ENCODE measurements at places on chromosomes 2 and 18.

- no peak for DNase-seq
These were observed 64.3 kb downstream of the TET3 start for GRCh38 chr2:74048843-74049519.

DNA sequence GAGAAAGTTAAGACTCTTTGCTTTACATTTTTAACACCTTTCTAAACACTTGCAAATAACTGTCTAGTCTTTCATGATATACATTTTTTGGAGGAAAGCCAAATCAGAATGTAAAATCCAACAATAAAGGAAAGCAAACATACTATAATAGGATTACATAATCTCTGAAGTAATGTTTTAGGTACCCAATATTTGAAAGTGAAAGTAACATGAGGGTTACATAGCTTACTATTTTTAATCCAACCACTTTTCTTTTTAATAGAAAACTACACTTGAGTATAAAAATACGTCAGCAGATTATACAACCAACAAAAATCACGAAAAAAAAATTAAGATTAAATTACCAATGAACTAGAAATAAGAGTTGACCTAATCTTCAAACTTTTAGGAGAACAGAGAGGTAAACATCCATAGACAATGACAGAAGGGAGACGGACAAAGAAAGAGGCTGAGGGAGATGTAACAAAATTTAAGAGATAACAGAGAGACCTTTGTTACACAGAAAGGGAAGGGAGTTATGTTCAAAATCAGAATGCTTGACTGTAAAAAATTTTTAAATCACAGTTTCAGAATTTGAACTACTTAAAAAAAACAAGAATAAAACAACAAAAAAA, 150.0 kb downstream of the IKZF2 start:
- DNase-seq = no peak

GRCh38 chr2:206515580-206515979, 72.2 kb downstream of the ADAM23 start:
- no peak for DNase-seq

DNA sequence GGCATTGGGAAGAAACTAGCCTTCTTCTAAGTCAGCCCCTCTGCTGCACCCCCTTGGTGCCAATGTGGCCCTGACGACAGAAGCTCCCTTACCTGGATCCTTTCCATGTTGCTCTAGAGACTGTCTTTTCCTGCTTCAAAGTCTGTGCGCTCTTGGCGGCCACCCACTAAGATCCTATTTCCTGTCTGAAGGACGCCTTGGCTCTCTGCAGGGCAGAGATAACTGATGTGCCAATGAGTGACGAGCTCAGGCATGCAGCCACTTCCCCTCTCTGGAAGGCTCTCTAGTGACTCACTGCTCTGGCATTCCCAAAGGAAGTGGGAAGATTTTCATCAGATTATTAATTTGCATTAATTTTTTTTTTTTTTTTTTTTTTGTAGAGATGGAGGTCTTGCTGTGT, 273.5 kb downstream of the CDH20 start:
- DNase-seq = peak; percentile 85

- DNase-seq = no peak
These were observed 128.3 kb upstream of the HS6ST1 start for GRCh38 chr2:128446874-128447537.

DNA sequence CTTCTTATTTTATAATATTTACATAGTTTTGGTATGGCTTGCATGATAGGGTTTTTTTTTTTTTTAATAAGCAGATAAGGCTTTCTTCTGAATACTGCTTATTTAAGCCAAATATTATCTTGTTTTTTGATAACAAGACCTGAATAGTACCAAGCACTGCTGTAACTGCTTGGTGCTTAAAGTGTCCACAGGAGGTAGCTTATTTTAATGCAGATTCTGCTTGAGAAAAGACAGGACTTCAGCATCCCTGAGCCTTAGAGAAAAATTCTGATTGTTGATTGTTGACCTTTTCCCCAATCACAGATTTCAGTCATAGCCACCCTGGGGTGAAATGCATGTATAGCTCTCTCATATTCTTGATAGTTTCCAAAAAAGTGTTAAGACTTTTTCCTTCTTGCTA, 336.4 kb downstream of the CTNNA2 start:
- DNase-seq = no peak

DNA sequence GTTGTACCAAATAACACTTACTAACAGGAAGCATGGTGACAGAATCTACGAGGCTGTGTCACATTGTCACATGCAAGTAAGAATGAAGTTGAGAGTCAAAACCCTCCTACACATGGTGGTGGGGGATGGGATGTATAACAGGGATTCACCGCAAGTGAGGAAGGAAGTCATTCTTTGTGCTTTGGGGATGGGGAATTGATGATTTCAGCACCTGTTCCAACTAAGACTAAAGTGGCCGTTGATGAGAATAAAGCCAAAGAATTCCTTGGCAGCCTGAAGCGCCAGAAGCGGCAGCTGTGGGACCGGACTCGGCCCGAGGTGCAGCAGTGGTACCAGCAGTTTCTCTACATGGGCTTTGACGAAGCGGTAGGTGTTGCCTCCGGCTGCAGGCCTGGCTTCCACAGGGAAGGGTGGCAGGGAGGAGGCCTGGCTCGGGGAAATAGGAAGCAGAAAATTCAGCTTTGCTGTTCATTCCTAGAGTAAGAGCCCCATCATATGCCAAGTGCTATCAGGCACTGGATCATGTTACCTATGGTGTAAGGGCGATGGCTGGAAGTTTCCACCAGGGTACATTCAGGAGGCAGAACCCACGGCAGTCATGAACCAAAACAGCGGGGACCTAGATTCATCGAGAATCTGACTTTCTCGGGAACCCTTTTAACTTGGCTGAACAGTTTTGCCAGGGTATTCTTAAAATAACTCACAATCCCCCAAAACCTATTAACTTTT, 120.3 kb downstream of the UXS1 start:
- DNase-seq = no peak

DNA sequence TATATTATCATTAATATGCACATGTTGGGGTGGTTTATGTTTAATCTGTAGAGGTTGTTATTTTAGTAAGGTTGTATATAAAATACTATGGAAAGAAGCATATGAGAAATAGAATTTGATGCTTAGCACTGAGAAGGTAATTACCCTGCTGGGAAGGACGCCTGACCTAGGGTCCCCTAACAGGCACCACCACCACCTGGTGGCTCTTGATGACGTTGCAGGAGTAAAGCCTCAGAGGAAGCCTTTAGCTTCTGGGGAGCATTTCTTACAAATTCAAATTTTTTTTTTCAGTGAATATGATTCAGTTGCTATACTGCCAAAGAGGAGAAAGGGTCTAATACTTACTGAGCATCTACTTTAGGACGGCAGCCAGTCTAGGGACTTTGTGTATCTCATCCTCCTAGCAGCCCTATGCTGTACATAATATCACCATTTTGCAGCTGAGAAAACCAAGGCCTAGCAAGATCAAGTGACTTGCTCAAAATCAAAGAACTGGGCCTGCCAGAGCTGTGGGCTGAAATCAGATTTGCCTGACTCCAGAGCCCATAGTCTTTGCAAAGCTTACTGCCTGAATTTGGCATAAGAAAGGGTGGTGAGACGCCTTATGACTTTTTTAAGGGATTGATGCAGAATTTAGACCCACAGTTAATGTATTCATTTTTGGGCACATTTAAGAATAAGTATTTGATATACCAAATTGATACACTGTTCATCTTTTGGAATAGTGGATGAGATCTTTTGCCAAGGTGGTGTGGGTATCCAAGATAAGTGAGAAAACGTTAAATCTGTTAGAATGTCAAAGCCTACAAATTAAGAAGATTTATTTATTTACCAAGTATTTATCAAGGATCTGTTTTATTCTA, 78.8 kb upstream of the GAREM1 start:
- peak; percentile 23 for DNase-seq

GRCh38 chr2:56034258-56034657, 110.7 kb upstream of the EFEMP1 start:
- no peak for DNase-seq

GRCh38 chr18:45976974-45977373, 9.8 kb upstream of the EPG5 start:
- no peak for DNase-seq

DNA sequence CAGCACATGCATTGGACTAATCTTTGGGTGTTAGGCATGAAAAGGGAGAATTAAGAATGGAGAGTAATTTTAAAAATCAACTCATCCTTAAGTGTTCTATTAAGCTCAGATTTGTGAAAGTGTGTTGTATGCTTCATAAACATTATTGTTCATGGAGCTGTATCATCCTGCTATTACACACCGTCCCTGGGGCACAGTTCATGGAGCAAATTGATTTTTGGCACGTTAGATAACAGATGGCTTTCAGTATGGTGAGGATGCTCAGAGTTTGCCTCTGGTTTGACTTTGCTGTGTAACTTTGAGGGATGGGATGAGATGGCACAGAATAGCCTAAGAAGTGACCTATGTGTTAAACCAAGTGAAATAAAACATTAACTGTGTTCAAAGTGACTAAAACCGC, 97.1 kb downstream of the MGAT5 start:
- DNase-seq = no peak

DNA sequence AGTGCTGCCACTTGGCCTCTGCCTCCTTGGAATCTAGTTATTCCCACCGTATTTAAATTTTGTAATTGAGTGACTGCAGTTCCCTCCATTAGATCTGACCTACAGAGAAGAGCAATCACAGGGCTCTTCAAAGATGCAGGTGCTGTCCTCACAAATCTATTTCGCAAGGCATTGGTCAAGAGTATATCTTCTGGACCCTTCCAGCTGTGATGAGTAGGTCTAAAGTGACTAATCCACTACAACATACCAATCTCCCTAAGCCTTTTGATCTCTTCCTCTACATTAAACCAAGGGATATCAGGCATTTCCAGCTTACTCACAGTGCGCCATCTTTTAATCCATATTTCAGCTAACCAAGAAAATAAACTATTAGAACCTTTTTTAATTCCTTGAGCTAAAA, 65.1 kb upstream of the COL3A1 start:
- no peak for DNase-seq

DNA sequence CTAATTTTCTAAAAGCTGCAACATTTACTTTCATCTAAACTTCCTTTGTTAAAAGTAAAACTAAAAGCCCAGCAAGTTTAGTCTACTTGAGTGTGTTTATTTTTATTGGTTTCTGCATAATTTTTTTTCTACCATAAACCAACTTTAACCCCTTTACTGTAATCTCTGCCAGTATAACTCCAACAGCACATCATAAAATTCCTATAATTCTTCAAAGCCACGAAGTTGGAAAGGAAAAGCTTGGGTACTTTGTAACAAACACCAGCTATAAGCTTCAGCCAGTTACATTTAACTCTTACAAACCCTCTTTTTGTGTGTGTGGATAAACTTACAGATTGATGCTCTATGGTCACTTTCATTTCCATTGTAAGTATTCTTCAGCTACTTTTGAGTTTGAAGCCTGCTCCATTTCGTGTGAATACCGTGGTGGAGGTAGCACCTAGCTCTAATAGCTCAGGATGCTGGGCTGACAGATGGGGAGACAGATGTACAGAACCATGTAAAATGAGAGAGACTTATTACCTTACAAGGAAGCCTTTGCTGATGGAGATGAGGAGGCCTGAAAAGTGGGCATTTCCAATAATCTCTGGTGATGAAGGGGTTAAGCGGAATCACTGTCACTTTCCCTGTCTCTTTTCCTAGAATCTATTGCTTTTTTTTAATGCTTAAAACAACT, 42.5 kb downstream of the ZEB2 start:
- no peak for DNase-seq

- no peak for DNase-seq
These were observed 1666.1 kb upstream of the DDX18 start for GRCh38 chr2:116148361-116148760.

DNA sequence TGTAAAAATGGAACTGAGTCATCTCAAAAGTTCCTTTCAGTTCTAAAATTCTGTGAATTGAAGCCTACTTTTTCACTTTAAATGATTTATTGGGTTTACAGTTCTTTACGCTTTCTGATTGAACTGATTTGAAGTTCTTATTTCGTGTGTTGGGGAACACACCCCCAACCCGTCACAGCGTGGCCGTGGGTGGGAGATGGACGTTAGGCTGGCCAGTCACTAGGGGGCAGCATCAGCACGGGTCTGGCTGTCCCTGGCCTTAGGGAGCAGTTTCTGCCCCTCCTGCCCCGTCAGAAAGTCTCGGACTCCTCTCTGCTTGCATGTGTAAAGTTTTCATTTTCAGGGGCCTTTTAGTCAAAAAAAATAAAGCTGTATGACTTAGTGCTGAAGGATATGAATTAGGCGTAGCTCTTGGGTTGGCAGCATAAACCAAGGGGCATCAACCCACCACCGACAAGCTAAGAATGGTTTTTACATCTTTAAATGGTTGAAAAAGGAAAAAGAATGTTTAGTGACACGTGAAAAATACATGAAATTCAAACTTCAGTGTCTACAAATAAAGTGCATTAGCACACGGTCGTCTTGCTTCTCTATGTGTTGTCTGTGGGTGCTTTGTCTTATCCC, 63.4 kb downstream of the ZCCHC2 start:
- peak; percentile 73 for DNase-seq

GRCh38 chr2:173436088-173436487, 81.4 kb downstream of the CDCA7 start:
- DNase-seq = no peak

DNA sequence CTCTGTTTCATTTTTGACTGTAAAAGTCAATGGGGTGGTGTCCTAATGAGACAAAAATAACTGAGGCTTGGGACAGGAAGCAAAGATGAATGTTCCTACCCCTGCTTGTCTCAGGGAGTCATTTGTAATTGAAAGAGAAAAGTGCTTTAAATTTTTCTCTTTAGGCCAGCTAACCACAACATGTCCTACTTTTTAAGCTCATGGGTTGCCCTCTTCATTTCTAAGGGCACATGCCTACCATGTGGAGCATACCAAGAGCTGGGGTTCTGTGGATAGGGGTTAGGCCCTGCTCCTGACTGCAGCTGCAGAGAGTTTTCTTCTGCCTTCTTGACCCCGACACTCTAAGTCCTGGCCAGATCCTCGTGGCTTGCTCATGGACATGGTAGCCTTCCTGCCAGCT, 96.8 kb upstream of the ARL4C start:
- DNase-seq = no peak

GRCh38 chr2:139969323-139969722, 1189.1 kb upstream of the NXPH2 start:
- no peak for DNase-seq

DNA sequence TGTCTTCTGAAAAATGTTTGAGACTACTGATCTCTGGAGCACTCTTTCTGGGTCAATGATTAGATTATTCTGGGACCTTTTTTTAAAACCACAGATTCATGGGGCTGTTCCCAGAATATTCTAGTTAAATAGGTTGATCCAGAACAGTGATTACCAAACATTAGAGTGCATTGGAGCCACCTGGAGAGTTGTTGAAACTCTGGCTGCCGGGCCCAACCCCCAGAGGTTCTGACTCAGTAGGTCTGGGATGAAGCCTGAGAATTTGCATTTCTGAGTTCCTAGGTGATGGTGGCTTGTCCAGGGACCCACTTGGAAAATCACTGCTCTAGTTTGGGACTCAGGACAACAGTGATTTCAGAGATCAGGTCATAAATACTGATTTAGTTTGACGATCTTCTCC, 197.3 kb downstream of the PTPRM start:
- no peak for DNase-seq

- no peak for DNase-seq
These were observed 73.7 kb downstream of the SATB2 start for GRCh38 chr2:199384043-199384442.
